ENCODE measurements at places on chromosomes 12 and 14.

DNA sequence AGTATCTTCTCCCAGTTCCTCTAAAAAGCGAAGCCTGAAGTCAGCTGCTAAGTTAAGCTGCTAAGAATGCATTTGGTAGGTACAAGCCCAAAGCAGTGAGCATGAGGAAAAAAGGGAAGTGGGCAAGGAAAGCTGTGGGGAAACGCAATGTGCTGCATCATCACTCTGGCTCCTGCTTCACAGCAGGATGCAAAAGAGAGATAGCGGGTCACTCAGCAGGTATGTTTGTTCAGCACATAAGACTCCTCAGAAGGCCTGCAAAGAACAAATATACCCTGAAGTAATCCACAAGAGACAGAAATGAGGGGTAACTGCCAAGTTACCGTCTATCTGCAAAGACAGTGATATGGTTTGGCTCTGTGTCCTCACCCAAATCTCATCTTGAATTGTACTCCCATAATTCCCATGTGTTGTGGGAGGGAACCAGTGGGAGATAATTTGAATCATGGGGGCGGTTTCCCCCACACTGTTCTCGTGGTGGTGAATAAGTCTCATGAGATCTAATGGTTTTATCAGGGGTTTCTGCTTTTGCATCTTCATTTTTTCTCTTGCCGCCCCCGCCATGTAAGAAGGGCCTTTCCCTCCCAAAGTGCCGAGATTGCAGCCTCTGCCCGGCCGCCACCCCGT, 127.4 kb upstream of the EGLN3 start:
- DNase-seq, result no peak

- DNase-seq, result no peak
These were observed 2.8 kb upstream of the MYL6 start for GRCh38 chr12:56155256-56155845.

DNA sequence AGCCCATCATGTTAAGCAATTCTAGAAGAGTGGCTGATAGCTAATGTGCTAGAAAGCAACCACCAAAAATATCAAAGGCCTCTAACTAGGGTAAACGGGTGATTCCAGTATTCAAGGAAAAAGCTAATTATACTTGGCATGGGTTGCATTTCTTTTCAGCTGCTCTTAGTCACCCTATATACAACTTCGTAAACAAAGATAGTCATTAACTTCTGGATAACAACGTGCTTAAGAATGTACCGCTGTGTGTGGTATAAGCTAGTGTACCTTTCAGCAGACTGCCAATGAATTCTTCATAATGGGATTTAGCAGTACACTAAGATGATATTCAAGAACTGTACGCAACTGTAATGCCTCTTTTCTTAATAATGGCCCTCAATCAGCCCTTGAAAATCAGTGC, 42.2 kb upstream of the SLC6A13 start:
- no peak for DNase-seq

DNA sequence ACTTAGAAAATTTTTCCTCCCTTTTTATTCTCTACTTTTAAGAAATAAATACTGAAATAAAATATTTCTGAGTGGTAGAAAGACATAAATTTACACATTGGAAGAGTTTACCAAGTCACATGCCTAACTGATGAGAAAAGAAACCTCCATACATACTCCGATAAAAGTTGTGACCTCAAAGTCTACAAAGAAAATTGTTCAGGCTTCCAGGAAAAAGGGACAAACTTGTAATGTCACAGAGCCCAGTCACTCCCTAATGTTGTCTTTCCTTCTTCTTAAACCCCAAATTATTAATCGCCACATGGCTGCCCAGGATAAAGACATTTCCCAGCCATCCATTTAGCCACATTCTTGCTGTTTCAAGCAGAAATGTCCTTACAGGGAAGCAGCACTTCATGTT, 455.3 kb downstream of the MDGA2 start:
- no peak for DNase-seq

GRCh38 chr12:105783983-105784947, 354.5 kb downstream of the NUAK1 start:
- DNase-seq, result no peak

DNA sequence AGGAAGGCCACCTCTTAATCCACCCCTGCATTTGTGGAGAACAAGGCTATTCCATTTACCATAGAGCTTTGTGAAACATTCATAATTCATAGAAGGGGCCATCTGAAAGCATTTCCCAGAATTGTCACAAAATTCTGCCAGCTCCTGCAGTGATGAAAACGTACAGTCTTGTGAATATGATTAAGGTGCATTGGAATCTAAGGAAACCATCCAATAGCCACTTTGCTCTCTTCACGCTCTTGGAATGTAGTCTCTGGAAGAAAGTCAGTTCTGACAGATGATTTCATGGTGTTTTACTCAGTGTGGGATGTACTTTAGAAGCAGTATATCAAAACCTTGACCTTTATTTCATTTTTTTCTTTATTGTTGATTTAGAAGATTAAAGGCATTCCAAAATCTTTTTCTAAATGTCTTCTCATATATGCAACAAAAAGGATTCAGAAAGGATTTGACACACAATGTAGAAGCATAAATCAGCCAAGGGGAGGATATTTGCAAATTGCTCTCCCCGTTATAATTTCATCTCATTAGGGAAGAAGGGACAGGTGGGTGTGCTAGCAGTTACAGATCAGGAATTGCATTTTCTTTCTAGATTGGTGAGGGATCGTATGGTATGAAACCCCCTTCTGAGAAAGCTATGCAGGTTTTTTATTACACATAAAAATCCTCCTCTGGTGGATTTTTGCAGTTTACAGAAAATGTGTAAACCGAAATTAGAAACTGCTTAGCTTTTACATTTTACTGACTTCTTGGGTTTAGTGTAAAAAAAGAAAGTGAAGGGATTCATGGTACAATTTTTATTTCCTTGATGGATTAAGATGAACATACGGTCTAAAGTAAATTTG, 390.2 kb downstream of the LRIG3 start:
- no peak for DNase-seq

GRCh38 chr12:43285159-43285598, 266.8 kb downstream of the ADAMTS20 start:
- no peak for DNase-seq

GRCh38 chr12:72547573-72547972, 275.4 kb downstream of the TRHDE start:
- no peak for DNase-seq

- DNase-seq, result no peak
These were observed 24.5 kb downstream of the ERG28 start for GRCh38 chr14:75636100-75636692.

- no peak for DNase-seq
These were observed 109.6 kb downstream of the DICER1 start for GRCh38 chr14:95047754-95048153.

DNA sequence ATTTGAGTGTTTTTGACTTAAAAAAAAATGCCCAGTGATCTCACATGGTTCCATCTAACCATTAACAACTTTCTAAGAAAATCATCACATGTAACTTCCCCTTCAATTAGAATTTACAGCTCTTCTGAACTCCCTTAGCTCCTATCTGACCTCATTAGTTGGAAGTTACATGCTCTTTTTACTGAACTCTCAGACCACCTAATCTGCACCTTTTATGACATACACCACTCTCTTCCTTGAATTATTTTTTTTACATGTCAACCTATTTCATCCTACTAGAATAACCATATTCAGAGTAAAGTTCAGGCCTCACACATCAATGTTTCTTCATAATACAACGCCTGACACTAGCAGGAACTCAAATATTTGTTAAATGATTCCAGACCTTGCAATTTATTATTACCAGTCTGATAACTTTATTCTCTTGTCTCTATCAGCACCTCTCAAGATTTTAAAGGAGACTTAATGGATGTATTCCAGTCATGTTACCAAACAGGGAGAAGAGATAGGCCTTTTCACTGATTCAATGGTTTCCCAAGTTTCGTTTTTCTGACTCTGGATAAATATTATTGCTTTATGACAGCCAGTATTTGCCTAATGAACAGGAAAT, 21.0 kb downstream of the EGLN3 start:
- DNase-seq, result no peak

DNA sequence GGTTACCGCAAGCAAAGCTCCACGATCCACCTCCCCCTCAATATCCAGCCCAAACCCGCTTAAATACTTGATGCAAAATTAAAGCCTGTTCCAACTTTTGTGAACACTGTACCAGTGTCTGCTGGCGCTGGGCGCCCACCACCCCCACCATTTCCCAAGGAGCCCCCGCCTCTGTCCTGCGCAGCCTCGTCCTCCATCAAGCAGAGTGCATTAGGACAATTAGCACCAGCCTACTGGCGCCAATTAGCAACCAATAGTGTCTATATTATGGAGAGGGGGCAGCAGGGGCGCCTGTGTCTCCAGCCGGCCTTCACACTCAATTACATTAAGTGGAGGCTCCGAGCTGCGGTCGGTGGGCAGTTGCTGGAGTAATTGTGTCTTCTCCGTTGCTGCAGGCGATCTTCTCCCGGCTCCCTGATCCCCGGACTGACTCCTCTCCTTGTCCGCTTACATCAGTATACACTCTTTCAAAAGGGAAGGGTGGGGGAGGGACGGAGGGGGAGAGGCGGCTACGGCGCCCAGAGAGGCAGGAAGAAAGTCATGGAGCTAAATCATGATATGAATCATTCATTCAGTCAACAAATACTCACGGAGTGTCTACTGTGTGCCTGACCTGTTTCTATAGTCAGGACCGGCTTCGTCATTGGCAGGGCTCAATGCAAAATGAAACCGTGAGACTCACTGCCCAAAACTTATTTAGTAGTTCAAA, 707.3 kb downstream of the MED13L start:
- no peak for DNase-seq

GRCh38 chr12:68075416-68075815, 84.1 kb downstream of the IFNG start:
- no peak for DNase-seq

DNA sequence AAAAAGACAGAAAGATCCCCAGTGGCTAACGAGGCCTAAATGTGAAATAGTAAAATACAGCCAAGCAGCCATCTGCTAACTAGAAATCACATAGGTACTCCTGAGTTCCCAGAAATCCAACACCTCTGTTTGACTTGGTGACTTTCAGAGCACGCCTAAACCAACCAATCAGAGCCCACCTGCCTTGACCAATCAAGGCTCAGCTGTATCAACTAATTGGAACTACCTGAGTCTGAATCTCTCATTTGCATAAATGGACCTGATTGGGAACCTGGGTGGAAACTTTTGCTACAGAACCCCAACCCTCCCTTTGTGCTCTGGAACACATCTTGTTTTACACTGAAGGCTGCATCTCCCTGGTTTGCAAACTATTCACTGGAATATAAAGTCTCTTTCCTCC, 5.1 kb upstream of the TCL1B start:
- no peak for DNase-seq

- DNase-seq, result no peak
These were observed 118.2 kb upstream of the GSC start for GRCh38 chr14:94888121-94888520.

DNA sequence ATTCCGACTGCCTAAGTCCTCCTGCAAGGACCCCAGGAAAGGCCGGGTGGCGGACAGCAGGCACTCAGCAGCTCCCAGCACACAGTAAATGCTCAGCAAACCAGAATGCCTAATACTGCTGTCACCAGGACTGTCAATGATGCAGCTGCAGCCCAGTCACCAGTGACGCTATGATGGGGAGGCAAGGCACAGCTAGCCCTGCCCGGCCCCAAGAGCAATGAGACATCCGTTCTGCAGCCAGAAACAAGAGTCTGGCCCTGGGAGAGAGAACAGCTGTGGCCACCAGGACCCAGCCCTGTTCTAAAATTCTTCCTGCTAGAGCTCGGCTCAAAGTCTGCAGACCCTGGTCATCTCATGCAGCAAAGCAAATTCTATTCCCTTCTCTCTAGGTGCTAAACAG, 69.8 kb downstream of the NCOR2 start:
- DNase-seq, result no peak

GRCh38 chr14:72774141-72774540, 119.8 kb downstream of the DPF3 start:
- DNase-seq, result no peak

DNA sequence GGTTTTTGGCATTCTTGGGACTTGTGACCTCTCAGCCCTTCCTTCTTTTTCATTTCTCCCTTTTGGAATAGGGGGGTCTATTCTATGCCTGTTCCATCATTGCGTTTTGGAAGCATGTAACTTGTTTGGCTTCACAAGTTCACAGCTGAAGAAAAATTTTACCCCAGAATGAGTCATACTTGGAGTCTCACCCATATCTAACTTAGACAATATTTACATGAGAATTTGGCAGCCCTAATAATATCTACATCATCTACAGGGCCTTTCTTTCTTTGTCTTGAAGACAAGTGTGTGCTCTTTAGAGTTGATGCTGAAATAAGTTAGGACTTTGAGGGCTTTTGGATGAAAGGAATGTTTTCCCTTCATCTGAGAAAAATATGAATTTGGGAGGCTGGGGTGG, 1312.9 kb upstream of the FLRT2 start:
- no peak for DNase-seq

DNA sequence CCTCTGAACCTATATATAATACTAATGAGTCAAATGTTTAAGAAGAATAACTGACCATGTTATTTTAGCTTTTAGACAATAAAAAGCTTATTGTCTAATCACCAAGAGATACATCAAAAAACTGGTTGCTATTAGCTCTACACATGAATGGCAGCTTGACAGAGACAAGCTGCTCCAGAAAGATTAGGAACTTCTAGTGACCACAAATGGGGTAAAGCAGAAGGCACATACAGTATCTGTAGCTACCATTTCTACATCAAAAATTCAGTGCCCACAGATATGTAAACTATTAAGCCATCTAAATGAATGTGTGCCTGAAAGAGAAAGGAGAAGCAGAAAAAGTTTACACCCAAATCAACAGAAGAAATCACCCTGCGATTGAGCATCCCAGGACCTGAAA, 2.4 kb downstream of the AREL1 start:
- no peak for DNase-seq

DNA sequence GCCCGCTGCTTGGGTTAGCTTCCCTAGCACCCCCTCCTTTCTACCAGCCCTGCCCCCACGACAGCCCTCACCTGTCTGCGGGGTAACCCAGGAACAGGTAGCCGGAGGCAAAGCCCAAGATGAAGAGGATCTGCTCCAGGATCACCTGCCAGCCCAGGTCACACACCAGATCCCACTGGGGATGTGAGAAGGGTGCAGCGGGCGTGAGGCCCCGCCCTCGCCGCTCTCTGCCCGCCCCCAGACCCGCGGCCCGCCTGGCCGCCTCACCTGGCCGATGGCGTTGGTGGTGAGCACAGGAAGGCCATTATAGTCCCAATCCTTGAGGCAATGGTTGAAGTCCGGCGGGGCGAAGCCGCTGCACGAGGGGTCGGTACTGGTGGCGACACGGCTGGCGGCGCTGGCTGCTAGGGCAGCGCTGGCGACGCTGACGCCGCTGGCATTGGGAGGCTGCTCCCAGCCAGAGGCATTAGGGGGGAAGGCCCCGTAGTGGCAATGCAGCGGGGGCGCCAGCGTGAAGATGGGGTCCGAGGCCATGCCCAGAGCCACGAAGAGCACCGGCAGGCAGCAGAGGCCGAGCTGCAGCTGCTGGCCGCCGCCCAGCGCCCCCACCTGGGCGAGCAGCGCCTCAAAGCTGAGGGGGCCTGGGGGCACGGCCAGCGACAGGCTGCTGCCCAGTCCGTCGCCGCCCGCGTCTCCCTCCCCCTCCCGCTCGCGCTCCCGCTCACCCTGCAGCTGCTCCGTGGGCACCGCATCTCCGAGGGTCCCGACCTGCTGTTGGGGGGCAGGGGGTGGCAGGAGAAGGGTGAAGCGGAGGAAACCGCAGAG, 794 bp downstream of the SLC22A17 start:
- no peak for DNase-seq

- no peak for DNase-seq
These were observed 53.3 kb upstream of the CDKN3 start for GRCh38 chr14:54343272-54344121.

- DNase-seq, result no peak
These were observed 67.9 kb downstream of the KCNK10 start for GRCh38 chr14:88255196-88255595.
